ENCODE measurements at places on chromosomes 2 and 18.

GRCh38 chr2:177909962-177910361 lies 162.6 kb downstream of the PDE11A start:
- peaks cover 15% of the 10 kb centered on the region for H3K4me1 ChIP-seq
- H3K4me3 ChIP-seq = no peak overlapping the region
- H3K27me3 ChIP-seq = no peaks in the 10 kb centered on the region
- no peak overlapping the region for H3K27ac ChIP-seq

DNA sequence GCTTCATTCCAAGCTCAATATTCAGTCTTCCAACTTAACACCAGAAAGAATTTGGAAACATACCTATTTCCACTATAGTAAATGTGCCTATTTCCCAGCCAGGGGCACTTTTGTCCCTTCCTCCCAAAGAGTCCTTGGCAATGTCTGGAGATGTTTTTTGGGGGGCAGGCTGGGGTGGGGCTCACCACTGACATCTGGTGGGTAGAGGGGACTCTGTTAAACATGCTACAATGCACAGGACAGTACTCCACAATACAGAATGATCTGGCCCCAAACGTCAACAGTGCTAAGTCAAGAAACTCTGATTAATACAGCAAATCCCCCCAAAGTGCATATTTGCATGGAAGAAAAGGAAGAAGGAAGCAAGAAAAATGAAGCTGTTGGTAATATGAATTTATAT lies 61.7 kb downstream of the SMIM21 start:
- H3K4me1 ChIP-seq = no peaks in the 10 kb centered on the region
- DNase-seq = no peak
- no peak overlapping the region for H3K27ac ChIP-seq
- H3K36me3 ChIP-seq = no peaks in the 10 kb centered on the region
- H3K4me3 ChIP-seq = no peak overlapping the region

DNA sequence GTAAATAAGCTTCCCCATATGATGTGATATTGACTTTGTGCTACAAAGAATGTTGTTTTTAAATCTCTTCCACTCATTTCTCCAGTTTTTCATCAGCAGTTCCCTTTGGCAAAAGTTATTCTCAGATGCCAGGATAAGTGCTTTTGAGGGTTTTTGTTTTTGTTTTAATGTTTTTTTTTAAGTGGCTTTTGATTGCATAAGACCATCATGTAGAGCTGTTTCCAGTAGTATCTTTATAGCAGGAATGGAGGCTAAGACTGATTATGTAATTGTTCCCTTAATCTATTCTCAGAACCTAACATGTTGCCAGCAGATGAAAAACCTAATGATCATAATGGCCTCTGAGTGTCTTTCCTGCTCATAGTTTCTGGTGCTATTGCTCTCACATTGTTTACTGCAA lies 77.9 kb downstream of the CABLES1 start:
- DNase-seq = no peak
- H3K4me3 ChIP-seq = no peak overlapping the region
- no peaks in the 10 kb centered on the region for H3K4me1 ChIP-seq
- no peak overlapping the region for H3K27ac ChIP-seq

GRCh38 chr2:29110916-29111535 lies 4.2 kb upstream of the CLIP4 start:
- no peak for DNase-seq
- H3K27me3 ChIP-seq = no peaks in the 10 kb centered on the region
- H3K27ac ChIP-seq = peak overlapping the region; percentile 93
- H3K4me3 ChIP-seq = no peak overlapping the region
- H3K36me3 ChIP-seq = no peaks in the 10 kb centered on the region

- no peak overlapping the region for H3K27ac ChIP-seq
- no peak overlapping the region for H3K4me3 ChIP-seq
- no peaks in the 10 kb centered on the region for H3K4me1 ChIP-seq
- H3K27me3 ChIP-seq = no peaks in the 10 kb centered on the region
- no peak for DNase-seq
Measured at GRCh38 chr18:37122877-37123276, 293.9 kb downstream of the KIAA1328 start.

DNA sequence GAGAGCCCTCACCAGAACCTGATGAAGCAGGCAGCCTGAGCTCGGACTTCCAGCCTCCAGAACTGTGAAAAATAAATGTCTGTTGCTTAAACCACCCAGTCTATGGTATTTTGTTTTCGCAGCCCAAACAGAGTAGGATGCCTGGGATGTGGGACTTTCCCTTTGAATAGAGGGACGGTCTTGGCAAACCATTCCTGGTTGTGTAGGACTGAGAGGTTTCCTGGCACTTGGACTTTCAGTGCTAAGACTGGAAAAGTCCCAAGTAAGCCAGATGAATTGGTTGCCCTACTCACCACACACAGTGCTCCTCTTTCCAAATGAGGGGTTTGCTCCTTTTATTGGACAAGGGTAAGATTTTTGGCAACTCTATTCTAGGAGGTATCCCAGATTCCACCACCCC lies 46.8 kb upstream of the ACMSD start:
- no peak overlapping the region for H3K4me3 ChIP-seq
- no peaks in the 10 kb centered on the region for H3K4me1 ChIP-seq
- H3K36me3 ChIP-seq = no peaks in the 10 kb centered on the region

- H3K27ac ChIP-seq = no peak overlapping the region
- H3K27me3 ChIP-seq = no peaks in the 10 kb centered on the region
- H3K4me3 ChIP-seq = no peak overlapping the region
- no peak for DNase-seq
Measured at GRCh38 chr2:203062126-203062525, 47.5 kb downstream of the NBEAL1 start.

DNA sequence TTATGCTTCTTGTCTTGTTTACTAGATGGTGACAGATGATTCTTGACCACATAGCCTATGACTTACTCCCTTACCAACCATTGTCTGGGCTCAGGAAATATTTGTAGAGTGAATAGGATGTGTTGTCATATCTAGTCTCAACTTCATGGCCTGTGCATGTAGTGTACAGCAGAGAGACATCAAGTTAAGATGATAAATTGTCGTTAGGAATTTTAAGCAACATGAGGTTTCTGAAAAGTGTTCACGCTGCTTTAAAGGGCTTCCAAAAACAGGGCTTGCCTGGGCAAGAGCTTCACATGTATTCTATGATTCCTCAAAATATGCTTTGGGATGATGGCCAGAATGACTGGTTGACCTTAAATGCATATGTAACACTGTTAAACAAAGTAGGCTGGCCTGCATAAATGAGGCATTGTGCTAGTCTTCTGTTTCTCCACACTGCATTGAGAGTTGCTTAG lies 424.0 kb downstream of the RND3 start:
- H3K4me1 ChIP-seq = no peaks in the 10 kb centered on the region
- no peaks in the 10 kb centered on the region for H3K36me3 ChIP-seq
- H3K27ac ChIP-seq = no peak overlapping the region
- DNase-seq = no peak

DNA sequence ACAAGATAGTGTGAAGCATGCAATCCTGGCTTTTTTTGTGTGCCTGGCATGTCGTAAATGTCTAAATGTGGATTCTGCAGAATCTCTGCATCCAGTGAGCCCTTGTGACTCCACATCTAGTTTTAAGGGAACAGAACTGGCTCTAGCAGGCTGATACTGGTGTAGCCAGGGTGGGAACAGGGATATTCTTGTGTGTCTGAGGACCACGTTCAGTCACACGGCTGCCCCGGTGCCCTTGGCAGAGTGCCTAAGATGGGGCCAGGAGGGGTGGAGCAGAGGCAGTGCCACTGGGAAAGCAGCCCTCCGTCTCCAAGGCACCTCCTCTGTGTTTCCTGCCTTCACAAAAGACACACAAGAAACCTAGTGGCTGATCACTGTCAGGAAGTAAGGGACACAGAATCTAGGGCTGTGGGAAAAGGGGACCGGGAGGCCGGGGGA lies 91.5 kb upstream of the PARD3B start:
- DNase-seq = no peak
- no peak overlapping the region for H3K4me3 ChIP-seq
- H3K36me3 ChIP-seq = no peaks in the 10 kb centered on the region
- H3K27me3 ChIP-seq = no peaks in the 10 kb centered on the region
- no peak overlapping the region for H3K27ac ChIP-seq

- H3K4me3 ChIP-seq = no peak overlapping the region
- no peak overlapping the region for H3K27ac ChIP-seq
- H3K4me1 ChIP-seq = no peaks in the 10 kb centered on the region
Measured at GRCh38 chr18:55763298-55763697, 175.3 kb upstream of the TCF4 start.

DNA sequence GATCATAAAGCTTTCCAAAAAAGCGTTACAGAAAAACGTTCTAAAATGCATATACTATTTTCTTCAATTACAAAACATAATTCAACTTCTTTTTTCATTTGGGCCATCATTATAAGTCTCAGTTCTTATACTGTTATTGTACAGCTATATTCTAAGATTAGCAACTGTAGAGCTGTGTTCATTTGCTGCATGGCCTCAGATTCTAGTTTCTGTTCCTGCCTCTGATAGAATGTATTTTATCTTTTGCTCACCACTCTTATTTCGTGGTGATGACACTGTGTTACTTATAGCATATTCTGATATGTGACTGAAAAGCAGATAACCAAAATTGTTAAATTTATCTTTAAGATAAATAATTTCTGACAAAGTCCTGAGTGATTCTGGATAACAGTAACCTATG lies 67.2 kb downstream of the PTRHD1 start:
- DNase-seq = no peak
- H3K36me3 ChIP-seq = peaks cover 26% of the 10 kb centered on the region
- H3K27me3 ChIP-seq = no peaks in the 10 kb centered on the region
- H3K27ac ChIP-seq = no peak overlapping the region
- peaks cover 28% of the 10 kb centered on the region for H3K4me1 ChIP-seq

GRCh38 chr2:219446101-219446504 lies 11.5 kb downstream of the SPEG start:
- peak overlapping the region; percentile 95 for H3K27ac ChIP-seq
- DNase-seq = no peak
- no peaks in the 10 kb centered on the region for H3K27me3 ChIP-seq
- no peak overlapping the region for H3K4me3 ChIP-seq
- H3K36me3 ChIP-seq = peaks cover 10% of the 10 kb centered on the region

GRCh38 chr2:209600341-209601171 lies 171.1 kb upstream of the UNC80 start:
- no peaks in the 10 kb centered on the region for H3K36me3 ChIP-seq
- no peaks in the 10 kb centered on the region for H3K27me3 ChIP-seq
- H3K4me3 ChIP-seq = no peak overlapping the region
- H3K27ac ChIP-seq = no peak overlapping the region
- no peak for DNase-seq

- H3K36me3 ChIP-seq = no peaks in the 10 kb centered on the region
- no peak overlapping the region for H3K27ac ChIP-seq
- no peaks in the 10 kb centered on the region for H3K4me1 ChIP-seq
- DNase-seq = no peak
- peaks cover 9% of the 10 kb centered on the region for H3K27me3 ChIP-seq
- no peak overlapping the region for H3K4me3 ChIP-seq
Measured at GRCh38 chr2:154692927-154693326, 5.6 kb upstream of the KCNJ3 start.

DNA sequence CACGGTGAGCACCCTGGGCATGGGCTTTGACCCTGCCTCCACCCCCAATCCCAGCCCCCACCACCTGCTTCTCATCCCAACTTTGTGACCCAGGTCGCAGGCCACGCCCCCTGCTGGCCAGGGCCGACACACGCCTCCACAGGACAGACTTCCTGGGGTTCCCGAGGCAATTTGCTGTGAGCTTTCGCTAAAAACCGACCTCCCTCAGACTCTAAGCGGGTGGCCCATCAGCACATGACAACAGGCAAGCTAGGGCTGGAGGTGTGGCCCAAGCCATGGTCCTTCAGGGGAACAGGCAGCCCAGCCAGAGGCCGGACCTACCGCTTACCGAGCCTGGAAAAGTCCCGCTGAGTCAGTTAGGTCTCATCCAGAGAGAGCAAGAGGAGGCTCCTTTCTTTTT lies 31.9 kb downstream of the C1QL2 start:
- DNase-seq = no peak

DNA sequence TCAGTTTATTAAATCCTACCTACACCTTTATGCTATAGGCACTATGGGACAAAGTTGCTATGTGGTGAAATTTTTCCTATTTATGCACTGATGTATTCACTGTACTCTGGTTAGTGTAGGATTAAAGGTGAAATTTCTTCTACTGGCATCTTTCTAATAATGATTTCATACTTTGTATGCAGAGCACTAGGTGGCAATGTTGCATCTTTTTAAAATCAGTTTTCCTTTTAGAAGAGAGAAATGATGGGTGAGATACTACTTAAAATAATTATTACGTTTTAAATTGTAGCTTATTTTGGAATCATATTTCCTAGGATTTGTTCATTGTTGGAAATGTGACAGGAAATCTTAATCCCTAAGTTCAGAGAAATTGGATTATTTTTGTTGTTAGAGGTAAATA lies 150.9 kb downstream of the CD8B2 start:
- DNase-seq = no peak
- no peak overlapping the region for H3K4me3 ChIP-seq
- no peak overlapping the region for H3K27ac ChIP-seq
- H3K4me1 ChIP-seq = no peaks in the 10 kb centered on the region
- no peaks in the 10 kb centered on the region for H3K27me3 ChIP-seq

DNA sequence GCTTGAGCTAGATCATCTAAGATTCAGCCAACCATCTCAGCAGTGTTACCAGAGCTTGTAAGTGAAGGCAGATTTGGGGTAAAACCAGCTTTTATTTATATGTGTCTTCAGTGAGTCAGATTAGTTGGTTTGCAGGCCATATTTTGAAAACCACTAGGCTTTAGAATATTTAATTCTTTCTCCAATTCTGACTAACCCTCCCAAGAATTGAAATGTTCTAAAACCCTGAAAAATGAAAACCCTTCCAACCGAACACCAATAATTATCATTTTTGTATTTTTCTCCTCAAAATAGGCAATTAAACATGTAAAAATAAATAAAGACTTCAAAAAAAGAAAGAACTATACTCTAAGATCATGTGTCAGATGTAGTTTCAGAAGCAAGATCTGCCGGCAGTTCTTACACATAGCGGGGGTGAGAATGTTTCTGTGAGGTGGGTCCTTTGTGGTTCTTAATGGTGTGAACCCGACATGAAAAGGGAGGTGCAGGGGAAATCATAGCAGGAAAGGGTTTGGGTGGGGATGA lies 14.2 kb downstream of the PLEK start:
- no peaks in the 10 kb centered on the region for H3K4me1 ChIP-seq
- no peak overlapping the region for H3K27ac ChIP-seq
- no peak for DNase-seq
- H3K27me3 ChIP-seq = no peaks in the 10 kb centered on the region

DNA sequence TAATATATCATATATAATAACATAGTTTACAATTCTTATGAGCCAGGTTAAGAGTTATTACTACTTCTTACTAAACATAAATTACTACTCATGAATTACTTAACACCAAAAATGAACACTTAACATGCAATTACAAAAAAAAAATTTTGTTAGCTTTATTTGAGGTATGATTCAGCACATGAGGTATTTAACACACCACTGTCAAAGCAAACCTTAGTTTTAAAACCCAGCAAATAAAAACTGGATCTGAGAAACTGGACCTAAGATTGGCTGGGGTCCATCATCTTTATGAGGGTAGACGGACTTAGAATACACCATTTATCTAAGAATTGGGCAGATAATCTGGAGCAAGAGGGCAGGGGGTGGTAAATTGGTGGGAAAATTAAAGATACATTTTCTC lies 81.8 kb upstream of the CREB1 start:
- H3K27me3 ChIP-seq = no peaks in the 10 kb centered on the region
- H3K27ac ChIP-seq = no peak overlapping the region
- H3K36me3 ChIP-seq = no peaks in the 10 kb centered on the region
- no peak overlapping the region for H3K4me3 ChIP-seq
- DNase-seq = no peak

GRCh38 chr2:61906186-61906470 lies 654 bp downstream of the COMMD1 start:
- no peaks in the 10 kb centered on the region for H3K27me3 ChIP-seq
- peak overlapping the region; percentile 89 for H3K27ac ChIP-seq
- peak overlapping the region; percentile 91 for H3K4me3 ChIP-seq
- H3K4me1 ChIP-seq = peaks cover 20% of the 10 kb centered on the region
